ENCODE measurements at places on chromosomes 4 and X.
A peak's percentile ranks its signal among the peaks of the same experiment; 100 is the strongest.

- ATAC-seq, result no peak
These were observed 5.5 kb downstream of the SEC31A start for GRCh38 chr4:82885410-82885809.

- ATAC-seq, result no peak
These were observed 42.3 kb upstream of the SRD5A3 start for GRCh38 chr4:55303760-55304165.

DNA sequence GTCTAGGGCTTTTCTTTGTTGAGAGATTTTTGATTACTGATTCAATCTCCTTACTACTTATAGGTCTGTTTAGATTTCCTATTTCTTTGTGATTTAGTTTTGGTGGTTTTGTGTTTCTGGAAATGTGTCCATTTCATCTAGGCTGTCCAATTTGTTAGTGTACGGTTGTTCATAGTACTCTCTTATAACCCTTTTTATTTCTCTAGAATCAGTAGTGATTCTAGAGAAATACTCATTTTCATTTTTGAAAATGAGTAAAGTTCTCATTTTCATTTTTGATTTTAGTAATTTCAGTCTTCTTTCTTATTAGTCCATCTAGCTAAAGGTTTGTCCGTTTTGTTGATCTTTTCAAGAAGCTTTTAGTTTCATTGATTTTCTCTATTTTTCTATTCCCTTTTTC lies 7.5 kb downstream of the IL13RA1 start:
- ATAC-seq, result no peak

DNA sequence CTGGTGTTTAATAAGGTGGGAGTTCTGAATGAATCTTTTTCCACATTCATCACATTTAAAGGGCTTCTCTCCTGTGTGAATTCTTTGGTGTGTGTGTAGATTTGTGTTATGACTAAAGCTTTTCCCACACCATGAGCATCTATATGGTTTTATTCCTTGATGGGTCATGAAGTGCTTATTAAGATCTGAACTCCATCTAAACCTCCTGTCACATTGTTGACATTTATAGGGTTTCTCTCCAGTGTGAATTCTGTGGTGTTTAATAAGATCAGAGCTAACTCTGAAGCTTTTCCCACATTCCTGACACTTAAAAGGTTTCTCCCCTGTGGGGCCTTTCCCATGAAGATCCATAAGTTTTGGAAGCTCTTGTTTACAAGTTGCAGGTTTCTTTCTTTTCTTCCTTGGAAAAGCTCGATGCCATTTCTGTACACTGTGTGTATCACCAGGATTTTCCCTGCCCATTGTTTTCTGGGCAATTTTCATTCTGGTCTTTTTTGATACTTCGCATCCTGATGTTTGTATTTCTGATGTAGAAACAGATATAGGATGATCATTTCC lies 21.9 kb upstream of the ETDC start:
- ATAC-seq, result no peak

GRCh38 chr4:153518637-153519389 lies 52.7 kb downstream of the TMEM131L start:
- ATAC-seq, result no peak

DNA sequence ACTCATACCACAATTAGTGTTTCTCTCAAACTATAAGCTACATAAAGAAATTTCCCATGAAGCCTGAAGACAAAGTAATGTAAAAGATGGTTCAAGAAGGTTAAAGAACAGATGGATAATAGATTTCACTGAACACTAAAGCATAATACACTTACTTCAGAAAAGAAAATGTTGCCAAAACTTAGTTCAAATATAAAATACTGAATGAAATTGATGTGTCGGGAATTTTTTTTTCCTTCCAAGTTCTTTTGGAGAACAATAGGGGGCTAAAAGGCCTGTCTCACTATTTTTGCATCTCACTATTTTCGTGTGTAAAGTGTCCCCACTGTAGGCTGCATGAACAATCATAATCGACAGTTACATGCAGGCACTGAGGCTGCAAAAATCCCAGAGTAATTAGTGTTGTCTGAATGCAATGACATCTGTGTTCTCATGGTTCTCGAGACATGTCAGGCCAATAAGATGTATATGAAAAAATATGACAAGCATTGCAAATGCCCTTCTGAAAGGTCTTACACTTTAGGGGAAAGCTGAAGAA lies 11.9 kb upstream of the MAB21L2 start:
- no peak for ATAC-seq

DNA sequence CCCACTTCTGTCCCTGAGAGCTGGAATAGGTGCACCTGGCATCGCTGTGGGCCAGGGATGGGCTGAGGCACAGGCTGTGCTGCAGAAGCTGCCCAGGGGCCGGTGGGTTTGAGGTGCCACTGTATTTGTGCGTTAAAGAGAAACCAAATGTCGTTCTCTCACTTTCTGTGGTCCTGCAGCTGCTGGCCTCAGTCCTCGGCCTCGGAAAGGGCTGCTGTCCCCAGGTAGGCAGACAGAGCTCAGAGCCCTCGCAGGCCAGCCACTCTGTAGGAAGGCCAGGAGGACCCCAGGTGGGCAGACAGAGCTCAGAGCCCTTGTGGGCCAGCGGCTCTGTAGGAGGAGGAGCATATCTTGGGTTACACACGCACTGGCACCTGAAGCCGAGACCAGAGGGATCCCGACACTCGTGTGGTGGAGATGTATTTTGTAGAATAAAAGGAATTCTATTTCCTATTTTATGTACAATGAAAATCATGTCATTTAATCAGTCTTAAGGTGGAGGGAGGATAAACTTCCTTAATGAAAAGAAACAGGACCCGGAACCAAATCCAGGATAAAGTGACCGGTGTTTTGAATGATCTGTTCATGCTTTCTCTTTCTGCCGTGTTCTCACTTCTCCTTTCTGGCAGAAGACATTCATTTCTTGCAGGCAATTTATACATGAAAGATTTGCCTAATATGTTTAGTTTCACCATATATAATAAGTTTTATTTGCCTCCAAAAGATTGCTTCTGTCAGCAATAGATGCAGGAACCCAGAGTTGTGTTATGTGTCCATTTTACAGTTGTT lies 54.4 kb upstream of the HGFAC start:
- ATAC-seq, result peak; percentile 64

- ATAC-seq, result no peak
These were observed 220.8 kb downstream of the SHROOM3 start for GRCh38 chr4:76655566-76656479.

DNA sequence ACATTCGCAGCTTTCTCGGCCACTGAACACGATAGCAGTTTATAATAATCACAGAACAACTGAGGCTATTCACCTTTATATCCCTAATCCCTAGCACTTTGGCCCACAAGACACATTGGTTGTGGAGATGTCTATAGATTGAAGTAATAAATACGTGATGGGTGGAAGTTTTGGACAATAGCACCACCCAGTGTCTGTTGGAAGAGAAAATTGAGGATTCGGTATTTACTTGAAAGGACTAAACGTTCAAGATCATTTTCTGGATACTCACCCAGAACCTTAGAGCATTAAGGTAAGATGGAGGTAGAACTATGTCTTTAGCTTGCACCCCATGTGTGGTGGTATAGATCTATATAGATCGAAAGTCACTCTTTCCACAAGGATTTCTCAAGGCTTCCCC lies 787 bp upstream of the TMSB15A start:
- no peak for ATAC-seq

GRCh38 chr4:185573651-185574199 lies 38.4 kb upstream of the PDLIM3 start:
- no peak for ATAC-seq

- no peak for ATAC-seq
These were observed 57.0 kb upstream of the TBC1D14 start for GRCh38 chr4:6852582-6852981.

DNA sequence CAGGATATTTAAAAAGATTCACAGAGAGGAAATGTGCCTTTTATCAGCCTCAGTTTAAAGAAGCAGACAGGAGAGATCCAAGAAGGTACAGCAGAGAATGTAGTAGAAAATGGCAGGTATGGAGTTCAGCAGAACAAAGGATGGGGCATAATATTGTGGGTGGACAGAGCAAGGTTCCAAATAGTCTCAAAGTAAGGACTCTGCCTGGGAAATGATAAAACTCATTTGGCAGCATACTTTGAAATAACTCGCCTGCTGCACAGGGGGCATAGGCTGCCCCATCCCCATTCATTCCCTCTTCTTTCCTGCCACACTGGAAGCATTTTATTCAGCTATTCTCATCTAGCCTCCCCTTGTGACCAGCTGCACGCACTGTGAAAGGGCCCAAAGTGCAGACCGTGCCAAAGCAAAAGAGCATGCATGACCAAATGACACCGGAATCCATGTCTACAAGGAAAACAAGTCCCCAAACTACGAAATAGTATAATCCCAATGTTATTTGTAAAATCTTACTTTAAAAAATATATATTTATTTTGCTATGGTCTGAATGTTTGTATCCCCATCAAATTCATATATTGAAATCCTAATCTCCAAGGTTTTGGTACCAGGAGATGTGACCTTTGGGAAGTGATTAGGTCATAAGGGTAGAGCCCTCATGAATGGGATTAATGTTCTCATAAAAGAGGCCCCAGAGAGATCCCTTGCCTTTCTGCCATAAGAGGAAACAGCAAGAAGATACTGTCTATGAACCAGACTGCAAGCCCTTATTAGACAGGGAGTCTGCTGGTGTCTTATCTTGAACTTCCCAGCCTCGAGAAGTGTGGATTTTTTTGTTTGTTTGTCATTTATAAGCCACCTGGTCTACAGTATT lies 77.4 kb upstream of the PRSS48 start:
- no peak for ATAC-seq

DNA sequence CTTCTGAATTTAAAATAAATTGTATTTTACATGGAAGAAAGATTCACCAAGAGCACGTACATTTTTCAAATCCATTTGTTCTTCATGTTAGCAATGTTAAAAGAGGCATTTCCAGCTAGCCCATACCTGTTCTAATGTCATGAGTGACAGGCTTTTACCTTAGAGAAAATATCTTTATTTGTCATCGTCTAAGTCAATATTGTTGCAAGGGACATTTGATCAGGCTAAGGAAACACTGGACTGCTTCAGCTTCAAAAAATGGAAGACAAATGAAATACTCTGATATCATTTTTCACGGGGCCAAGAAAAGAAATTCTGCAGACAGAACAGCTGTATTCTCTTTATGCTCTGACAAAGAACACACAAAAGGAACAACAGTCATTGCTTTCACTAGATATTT lies 207.7 kb downstream of the RCHY1 start:
- no peak for ATAC-seq

DNA sequence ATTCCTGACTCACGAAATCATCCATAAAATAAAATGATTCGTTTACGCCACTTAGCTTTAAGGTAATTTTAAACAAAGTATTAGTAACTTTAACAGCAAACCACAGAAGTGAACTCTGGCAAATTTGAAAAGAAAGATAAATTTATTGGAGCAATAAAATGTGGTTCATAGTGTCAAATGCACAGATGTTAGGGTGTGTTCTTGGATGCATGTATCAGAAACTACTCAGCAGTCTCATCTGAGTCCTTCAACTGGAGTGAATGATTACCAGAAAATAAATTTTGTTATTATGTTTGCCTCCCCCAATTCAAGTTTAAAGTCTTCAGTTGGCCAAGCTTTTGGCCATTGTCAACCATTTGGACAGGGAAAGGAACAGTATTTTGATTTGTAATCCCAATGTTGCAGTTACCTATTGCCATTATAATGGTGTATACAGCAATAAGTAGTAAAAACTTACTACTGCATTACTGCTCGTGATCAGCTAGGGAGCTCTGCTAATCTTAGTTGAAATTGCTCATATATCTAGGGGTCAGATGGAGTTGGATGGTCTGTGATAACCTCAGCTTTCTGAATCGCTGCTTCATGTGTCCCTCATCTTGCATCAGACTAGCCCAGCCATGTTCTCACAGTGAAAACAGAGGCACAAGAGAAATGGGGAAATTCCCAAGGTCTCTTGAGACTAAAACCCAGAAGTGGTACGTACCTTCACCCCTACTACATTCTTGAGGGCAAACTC lies 254.6 kb upstream of the KCNIP4 start:
- ATAC-seq, result no peak

DNA sequence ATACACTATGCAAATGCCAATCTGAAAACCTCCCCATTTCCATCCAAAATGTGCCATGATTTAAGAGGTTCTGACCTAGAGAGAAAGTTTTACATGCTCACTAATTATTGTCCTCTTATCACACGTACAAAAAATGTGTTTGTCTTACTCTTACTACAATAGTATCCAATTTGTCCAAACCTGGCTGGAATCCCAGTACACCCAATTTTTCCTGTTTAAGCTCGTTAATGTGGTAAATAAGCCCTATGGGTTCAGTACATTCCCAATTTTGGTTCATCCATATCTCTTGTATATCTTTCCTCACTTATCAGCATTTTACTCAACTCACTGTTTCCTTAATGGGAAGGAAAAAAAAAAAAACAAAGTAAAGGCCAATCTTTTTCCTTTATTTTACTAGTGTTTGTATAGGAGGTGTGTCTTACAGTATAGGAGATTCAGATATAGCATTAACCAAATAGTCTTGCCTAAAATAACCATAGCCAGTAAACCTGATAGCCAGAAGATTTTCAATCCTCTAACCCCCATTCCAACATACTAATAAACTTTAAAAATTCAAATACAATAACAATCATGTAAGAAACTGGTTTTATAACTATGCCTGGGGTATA lies 109.8 kb downstream of the PARM1 start:
- ATAC-seq, result no peak

DNA sequence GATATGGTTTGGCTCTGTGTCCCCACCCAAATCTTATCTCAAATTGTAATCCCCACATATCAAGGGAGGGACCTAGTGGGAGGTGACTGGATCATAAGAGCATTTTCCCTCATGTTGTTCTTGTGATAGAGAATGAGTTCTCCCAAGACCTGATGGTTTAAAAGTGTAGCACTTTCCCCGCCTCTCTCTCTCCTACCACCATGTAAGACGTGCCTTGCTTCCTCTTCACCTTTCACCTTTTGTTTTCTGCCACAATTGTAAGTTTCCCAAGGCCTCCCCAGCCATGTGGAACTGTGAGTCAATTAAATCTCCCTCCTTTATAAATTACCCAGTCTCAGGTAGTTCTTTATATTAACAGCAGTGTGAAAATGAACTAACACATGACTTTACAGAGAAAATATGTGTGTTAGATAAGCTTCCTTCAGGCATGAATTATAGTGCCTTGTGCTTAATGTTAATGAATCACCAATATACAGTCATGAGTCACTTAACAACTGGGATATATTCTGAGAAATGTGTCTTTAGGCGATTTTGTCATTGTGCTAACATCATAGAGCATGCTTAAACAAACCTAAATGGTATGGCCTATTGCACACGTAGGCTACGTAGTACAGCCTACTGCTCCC lies 37.9 kb downstream of the PDGFC start:
- no peak for ATAC-seq

- no peak for ATAC-seq
These were observed 171.8 kb upstream of the TBL1X start for GRCh38 chrX:9293051-9293496.

Measured in stimulated activated memory B cell treated with anti-CD40 and anti-IgM and Interleukin-4, amounts not matched to agents 10 μg/mL and 1 μg/mL and 100 μg/mL, for 72 hours (primary cell).